ENCODE measurements at places on chromosomes 16 and 17.

GRCh38 chr17:18910881-18911280, 41.1 kb upstream of the SLC5A10 start:
- DNase-seq: no peak

GRCh38 chr16:85574672-85575475, 38.2 kb upstream of the GSE1 start:
- DNase-seq: no peak

GRCh38 chr17:38562903-38563302, 42.8 kb downstream of the SRCIN1 start:
- DNase-seq: no peak

- DNase-seq: no peak
These were observed 684.0 kb downstream of the CDH11 start for GRCh38 chr16:64437706-64438324.

- no peak for DNase-seq
These were observed 837 bp downstream of the LRRC59 start for GRCh38 chr17:50396261-50397110.

DNA sequence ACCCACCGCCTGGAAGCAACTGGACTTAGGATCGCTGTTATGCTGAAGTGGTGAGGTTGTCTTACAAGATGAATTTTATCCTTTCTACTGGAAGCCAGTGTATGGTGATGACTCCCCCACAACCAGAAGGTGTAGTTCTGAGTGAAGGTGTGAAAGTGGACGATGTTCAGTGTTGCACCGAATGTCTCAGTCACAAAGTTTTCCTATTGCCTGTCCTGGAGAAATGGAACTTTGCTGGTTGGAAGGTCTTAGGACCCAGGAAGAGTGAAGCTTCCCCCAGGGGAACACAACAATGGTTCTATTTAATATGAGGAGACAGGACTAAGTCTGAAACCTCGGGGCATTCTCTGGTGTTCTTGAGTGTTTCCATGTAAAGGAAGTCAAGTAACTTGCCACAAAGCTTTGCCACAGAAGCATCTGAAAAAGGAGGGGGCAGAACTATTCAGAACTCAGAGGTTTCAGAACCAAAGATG, 44.2 kb downstream of the USP22 start:
- no peak for DNase-seq

GRCh38 chr17:74387365-74388218, 20.3 kb downstream of the GPR142 start:
- DNase-seq: no peak

- DNase-seq: no peak
These were observed 2.7 kb upstream of the LASP1NB start for GRCh38 chr17:38922538-38923297.

- no peak for DNase-seq
These were observed 9.3 kb upstream of the KREMEN2 start for GRCh38 chr16:2954656-2955381.

GRCh38 chr16:87461466-87461991, 31.3 kb downstream of the ZCCHC14 start:
- no peak for DNase-seq

Measured in stimulated activated CD8-positive, alpha-beta memory T cell treated with anti-CD3 and anti-CD28 coated beads, Interleukin-2, amount 100 ng/mL, for 1 hour (primary cell).